NCI-H1694 (cell line): ENCODE measurements at places on chromosomes 12 and 14.

DNA sequence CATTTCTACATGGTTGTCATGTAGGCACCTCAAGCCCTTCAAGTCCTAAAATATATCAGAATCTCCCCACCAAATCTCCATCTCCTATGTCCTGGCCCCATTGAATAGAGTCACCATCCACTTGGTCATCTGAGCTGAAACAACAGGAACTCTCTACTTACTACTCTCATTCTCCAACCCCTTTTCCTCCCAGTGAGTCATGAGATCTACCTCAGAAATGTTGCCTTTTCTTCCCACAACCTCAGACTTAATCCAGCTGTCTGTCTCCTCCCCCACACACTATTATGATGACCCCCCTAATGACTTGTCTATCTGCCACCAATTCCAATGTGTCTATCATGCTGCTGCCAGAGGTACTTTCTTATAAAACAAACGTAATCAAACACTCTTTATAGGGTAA, 72.3 kb upstream of the TMEM263 start:
- DNase-seq: no peak

GRCh38 chr12:118488034-118488433, 111.7 kb downstream of the SUDS3 start:
- no peak for DNase-seq

GRCh38 chr14:54356172-54356571, 40.6 kb upstream of the CDKN3 start:
- no peak for DNase-seq

DNA sequence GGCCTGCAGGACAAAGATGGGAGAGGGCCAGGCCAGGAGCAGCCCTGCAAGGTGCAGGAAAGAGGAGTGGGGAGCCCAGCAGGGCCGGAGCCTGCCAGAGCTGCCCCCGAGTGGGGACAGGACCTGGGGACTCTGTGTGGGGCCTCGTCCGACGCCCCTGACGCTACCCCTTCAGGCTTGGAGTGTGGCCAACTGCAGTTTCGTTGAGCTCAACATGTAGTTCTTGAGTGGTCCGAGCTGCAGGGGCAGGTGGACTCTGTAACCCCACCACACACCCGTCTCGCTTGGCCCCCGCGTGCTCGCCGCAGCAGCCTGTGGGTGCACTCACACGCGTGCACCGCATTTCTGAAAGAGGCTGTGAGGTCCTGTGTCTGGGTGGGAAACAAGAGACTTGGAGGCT, 2.0 kb downstream of the ASPG start:
- no peak for DNase-seq

GRCh38 chr12:65924716-65925115, 100.4 kb downstream of the HMGA2 start:
- DNase-seq: no peak

- no peak for DNase-seq
These were observed 25.9 kb downstream of the ZBTB42 start for GRCh38 chr14:104826861-104827176.

GRCh38 chr14:54787261-54787660, 115.4 kb downstream of the GCH1 start:
- no peak for DNase-seq

GRCh38 chr14:72516936-72517700, 376.8 kb downstream of the DPF3 start:
- peak; percentile 96 for DNase-seq

DNA sequence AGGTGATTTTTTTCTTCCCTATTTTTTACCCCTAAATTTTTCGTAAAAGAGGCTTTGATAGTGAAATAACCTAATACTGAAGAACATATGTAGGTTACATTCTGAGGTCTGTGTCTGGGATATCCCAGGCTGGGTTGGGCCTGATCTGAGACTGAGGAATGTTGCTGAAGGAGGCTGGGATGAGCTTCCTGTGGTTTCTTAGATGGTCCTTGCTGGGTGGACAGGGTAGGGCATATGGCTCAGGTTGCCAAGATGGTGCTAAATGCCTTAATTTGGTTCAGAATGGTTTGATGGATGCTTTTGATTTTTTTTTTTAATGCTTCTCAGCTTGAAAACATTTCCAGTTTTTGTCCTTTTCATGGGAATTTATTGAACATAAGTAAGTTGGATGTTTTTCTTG, 124.6 kb upstream of the PMCH start:
- no peak for DNase-seq

- DNase-seq: no peak
These were observed 89.0 kb downstream of the SLC38A1 start for GRCh38 chr12:46179693-46180452.

- no peak for DNase-seq
These were observed 57.0 kb upstream of the FKBP4 start for GRCh38 chr12:2737656-2738241.

- DNase-seq: no peak
These were observed 10.4 kb downstream of the GTSF1 start for GRCh38 chr12:54463034-54463433.

- DNase-seq: peak; percentile 46
These were observed 23.4 kb upstream of the BEGAIN start for GRCh38 chr14:100610511-100611217.

DNA sequence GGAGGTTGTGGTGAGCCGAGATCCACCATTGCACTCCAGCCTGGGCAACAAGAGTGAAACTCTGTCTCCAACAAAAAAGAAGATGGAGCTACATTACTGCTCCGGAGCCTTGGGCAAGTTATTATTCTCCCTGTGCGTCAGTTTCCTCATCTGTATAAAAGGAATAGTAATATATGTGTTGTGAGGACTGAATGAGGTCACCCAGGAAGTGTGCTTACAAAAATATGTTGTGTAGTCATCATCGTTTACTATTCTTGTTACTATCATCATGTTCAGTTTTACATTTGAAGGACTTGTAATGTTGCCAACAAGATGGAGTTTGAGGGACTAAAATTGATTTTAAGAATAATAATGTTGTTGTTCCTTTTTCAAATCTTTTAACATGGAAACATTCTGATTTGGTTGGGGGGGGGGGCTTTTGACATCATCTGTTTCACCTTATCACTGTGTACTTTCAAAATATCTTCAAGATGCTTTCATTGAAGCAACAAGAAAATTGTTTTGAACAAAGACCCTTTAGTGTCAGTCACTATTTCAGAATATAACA, 156.8 kb downstream of the PDE3A start:
- no peak for DNase-seq

DNA sequence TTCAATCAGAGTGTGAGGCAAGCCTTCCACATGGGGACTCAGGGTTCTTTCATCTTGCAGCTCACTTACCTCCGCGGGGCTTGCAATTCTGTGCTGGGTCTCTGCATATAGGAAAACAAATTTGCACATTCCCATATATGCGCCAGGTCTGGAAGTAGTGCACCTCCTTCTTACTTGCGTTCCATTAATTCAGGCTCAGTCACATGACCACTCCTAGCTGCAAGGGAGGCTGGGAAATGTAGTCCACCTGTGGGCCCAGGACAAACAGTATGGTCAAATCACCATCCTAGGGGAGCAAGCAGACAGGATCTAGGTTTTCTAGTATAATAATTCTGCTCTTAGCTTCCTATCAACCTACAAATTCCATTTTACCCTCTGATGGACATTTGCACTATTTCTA, 160.4 kb downstream of the AACS start:
- no peak for DNase-seq

- DNase-seq: peak; percentile 99
These were observed 193.9 kb downstream of the EMP1 start for GRCh38 chr12:13390381-13390861.

DNA sequence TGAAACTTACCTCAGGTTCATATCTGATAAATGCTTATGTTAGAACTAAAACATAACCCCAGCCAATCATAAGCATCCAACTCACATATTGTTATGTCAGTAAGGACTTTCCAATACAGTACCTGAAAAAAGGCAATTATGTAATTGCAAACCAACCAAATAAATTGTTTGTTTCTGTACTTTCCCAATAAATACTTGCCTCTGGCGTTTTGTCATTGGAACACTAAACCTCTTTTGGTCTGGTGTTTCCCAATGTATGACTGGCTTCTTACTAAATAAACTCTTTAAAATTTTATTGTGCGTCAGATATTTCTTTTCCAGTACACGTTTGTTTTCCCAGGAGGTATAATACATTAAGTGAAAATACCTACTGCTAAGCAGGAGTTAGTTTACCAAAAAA, 6.7 kb upstream of the PTPRB start:
- no peak for DNase-seq

- DNase-seq: no peak
These were observed 70.5 kb upstream of the CPSF6 start for GRCh38 chr12:69168828-69169227.

GRCh38 chr14:104016873-104017650, 68.4 kb upstream of the ASPG start:
- no peak for DNase-seq

- DNase-seq: no peak
These were observed 55.9 kb downstream of the KCNA5 start for GRCh38 chr12:5099591-5099990.

DNA sequence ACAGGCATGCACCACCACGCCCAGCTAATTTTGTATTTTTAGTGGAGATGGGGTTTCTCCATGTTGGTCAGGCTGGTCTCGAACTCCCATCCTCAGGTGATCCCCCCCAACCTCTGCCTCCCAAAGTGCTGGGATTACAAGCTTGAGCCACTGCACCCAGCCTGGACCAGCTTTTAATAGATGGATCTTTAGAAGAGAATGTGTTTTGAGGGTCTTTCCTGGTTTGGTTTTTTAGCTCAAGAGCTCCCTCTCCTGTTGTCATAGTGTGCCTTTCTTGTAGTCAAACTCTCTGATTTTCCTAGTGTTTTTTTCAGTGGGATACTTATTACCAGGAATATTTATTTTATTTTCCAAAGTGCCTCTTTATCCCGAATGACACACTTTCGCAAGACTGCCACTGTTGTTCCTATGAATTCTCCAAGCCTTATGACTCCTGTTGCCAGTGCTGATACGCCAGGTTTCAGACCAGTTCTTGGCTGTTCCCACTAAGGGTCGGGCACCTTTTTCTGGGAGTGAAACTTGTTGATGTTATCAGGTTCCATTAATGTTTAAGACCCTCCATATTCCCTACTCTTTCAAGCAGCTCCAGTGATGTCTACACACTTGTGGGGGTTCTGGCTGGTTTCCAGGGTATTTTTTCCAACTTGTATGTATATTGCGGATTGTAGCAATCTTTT, 31.5 kb upstream of the LIMA1 start:
- peak; percentile 40 for DNase-seq

- no peak for DNase-seq
These were observed 20.3 kb upstream of the FOXG1 start for GRCh38 chr14:28746247-28746646.

- DNase-seq: no peak
These were observed 255.7 kb upstream of the FAR2 start for GRCh38 chr12:28893365-28893764.

DNA sequence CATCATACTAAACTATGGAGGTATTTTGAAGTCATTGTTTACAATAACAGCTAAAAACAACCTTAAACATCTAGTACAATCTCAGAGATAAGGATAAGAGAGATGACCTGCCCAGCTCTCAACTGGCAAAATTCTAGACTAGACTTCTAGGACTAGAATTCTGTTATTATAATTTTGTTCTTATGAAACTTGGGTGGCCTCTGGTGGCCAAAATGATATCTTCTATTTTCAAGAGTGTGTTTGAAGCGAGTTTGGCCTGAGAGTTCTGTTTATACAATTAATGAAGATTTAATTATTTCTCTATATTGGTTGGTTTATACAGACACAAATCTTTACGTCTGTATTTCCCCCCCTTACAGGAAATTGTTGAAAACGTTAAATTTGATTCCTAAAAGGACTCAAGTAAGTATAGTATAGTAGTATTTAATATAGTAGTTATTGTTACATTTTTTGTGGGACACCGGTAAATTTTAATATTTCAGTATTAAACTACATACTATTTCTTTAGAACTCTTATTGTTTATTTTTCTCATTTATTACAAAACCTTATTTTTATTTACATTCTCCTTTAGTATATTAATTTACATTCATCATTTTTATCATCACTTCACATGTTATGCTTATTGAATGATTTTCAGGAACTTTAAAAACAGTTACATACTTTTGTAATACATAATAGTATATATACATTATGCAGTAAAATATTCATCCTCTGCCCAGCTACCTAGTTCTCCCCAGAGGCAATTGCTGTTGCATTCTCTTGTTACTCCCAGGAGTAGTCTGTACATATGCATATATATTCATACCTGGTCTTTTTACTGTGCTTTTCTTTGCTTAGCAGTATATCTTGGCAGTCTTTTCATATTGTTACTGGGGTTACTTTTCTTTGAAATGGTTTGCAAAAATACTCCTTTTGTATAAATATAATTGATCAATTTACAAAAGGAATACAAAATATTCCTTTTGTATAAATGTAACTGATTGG, 6.6 kb downstream of the PPHLN1 start:
- DNase-seq: peak; percentile 33

DNA sequence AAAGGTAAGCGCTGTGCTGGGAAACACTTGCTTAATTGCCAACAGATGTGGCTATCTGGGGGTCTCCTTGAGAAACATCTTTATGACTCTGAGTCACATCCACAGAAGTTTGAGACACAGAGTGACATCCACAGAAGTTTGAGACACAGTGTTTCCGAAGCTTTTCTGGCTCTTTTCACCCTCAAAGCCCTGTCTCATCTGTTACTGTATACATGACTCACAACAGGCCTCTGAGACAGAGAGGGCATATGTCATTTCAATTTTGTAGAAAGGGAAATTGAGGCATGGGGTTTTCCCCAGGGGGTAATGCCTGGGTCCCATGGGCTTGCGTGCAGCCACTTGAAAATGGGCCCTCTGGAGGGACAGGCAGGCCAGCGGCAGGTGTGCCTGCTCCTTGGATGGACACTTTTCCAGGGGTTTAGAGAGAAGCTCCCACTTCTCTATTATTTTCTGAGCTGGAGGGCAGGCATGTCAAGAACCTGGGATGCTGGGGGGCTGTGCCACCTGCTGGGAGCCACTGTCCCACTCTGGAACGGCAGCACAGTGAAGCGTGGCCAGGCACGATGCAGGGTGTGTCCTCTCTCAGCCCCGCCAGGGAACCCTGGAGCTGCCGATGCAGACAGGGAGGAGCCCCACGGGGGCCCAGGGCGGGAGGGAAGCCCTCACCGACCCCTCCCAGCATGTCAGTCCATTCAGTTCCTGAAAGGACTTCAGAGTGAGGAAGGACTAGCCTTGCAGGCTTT, 111.3 kb upstream of the FKBP4 start:
- no peak for DNase-seq

- DNase-seq: no peak
These were observed 170.3 kb downstream of the TTC7B start for GRCh38 chr14:90645842-90646443.

DNA sequence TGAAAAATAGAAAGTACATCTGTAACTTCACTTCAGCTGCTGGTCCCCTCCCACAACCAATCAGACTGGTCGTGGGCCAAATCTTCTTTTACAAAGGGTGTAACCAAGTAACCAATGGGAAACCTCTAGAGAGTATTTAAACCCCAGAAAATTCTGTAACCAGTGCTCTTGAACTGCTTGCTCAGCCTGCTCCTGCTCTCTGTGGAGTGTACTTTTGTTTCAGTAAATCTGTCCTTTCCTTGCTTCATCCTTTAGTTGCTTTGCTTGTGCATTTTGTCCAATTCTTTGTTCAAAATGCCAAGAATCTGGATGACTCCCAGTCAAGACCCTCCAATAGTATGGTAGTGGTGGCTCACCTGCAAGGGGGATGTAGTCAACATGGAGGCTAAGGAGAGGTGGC, 489.1 kb downstream of the FUT8 start:
- no peak for DNase-seq

GRCh38 chr14:94582851-94583250, 1.6 kb downstream of the SERPINA5 start:
- DNase-seq: no peak

GRCh38 chr12:31737345-31737744, 8.5 kb upstream of the AMN1 start:
- DNase-seq: no peak

GRCh38 chr14:20522332-20522731, 17.0 kb downstream of the RNASE10 start:
- DNase-seq: no peak

GRCh38 chr12:101782273-101782731, 43.0 kb upstream of the SYCP3 start:
- DNase-seq: no peak
